ENCODE measurements at places on chromosomes 3 and 15.

GRCh38 chr3:151367448-151367847, 17.1 kb downstream of the P2RY12 start:
- no peak for DNase-seq

DNA sequence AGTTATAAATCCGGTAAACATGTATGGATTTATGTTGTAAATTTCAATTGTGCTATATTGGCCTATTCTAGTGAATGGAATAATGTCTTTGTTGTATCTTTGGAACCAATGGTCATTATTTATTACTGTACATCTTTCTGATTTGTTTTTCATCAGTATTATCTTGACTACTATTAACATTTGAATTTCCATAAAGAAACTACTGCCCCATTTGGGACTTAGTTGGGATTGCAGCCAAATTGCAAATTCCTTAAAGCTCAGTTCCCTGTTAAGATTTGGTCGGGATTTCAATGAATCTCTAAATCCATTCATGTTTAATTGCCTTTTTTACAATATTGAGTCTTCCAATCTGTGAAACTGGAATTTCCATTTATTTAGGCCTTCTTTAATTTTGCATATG, 822.4 kb upstream of the CADM2 start:
- no peak for DNase-seq

DNA sequence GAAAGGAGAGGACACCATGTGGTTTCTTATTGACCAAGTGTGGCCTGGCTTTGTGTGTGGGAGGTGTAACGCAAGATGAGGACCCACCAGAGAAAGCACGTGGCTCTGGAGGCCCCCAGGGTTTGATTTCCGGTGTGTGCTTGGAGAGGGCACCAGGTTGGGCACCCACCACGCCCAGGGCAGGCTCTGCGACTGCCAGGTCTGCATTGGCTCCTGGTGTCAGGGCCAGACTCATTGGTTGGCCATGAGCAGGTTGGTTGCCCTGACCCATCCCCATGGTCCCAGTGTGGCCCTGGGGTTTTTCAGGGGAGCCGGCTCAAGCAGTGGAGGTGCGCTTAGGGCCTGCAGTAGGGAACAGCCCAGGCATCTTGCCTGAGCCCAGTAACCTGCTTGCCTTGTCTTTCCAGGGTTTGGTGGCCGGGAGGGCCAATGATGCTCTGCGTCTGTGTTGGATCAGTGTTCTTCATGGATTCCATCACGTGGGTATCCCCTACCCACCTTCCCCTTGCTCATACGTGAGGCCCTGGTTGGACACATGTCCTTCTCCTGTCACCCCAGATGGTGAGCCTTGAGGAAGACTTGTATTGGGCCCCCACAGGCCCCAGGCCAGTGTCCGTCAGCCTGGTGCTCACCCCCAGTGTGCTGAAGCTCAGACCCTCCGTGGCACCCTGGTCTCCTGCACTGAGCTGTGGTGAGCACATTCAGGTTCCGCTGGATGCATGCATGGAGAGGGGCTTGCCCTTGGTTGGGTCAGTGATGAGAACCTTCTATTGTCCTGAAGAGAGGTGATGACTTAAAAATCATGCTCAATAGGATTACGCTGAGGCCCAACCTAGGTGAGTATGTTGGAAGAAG, 193.9 kb downstream of the UBE3A start:
- no peak for DNase-seq

DNA sequence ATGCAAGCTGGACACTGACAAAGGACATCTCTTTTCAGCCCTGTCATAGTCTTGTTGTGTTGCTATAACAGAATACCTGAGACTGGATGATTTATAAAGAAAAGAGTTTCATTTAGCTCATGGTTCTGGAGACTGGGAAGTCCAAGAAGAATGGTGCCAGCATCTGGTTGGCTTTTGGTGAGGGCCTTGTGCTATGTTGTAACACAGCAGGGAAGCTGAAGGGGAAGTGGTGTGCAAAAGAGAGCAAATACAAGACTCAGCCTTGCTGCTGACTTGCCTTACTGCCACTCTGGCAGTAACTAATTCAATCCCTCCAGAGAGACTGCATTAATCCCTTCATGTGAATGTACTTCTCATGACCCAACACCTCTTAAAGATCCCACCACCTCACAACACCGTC, 356.3 kb upstream of the PROK2 start:
- no peak for DNase-seq

DNA sequence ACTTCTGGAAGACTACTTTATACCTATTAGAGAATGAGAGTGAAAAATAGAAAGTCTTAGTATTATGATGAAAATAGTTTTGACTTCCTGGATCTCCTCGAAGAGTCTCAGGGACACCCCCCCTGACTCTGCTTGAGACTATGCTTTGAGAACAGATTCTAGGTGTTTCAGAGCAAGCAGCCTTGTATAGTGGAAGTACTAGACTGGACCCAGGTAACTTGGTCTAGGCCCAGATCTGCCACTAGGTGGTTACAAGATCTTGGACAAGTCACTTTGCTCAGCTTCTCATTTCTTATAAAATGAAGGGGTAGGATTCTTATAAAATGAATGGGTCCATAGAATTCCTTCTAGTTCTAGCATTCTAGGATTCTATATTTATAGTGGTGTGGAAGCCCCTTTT, 9.1 kb downstream of the ABHD5 start:
- DNase-seq = no peak

DNA sequence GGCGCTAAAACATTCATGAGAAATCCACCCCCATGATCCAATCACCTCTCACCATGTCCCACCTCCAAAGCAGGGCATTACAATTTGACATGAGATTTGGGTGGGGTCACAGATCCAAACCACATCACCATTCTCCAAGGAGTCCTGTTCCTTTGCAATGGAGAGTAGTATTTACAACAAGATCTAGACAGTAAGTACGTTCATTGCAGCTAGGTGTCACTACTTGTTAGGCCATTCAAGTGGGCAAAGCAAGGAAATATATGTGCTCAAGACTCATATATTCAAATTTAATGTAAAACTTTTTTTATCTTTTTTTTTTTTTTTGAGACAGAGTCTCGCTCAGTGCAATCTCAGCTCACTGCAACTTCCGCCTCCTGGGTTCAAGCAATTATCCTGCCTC, 79.3 kb downstream of the AQP9 start:
- DNase-seq = no peak

GRCh38 chr15:41979493-41980266, 7.3 kb upstream of the EHD4 start:
- no peak for DNase-seq

DNA sequence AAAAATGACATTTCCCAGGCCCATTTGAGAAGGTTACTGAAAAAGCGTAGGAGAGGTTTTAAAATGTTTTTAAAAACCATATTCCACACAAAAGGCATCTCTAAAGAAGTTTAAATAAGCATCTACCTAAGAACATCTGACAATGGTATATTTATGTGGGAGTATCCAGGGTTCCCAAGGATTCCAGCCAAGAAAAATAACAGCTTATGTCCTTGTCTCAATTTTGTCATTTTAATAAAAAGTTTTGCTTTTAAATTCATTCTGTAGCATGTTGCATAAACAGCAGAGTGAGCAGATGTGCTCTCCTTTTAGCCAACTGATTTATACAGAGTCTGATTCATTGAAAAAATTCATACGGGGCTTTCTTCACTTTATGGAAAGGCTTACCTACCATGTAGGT, 129.9 kb downstream of the LRRC3B start:
- DNase-seq = no peak

GRCh38 chr3:132006605-132007204, 28.1 kb downstream of the CPNE4 start:
- DNase-seq = no peak

- DNase-seq = no peak
These were observed 109.2 kb downstream of the CPNE4 start for GRCh38 chr3:131925571-131925970.

DNA sequence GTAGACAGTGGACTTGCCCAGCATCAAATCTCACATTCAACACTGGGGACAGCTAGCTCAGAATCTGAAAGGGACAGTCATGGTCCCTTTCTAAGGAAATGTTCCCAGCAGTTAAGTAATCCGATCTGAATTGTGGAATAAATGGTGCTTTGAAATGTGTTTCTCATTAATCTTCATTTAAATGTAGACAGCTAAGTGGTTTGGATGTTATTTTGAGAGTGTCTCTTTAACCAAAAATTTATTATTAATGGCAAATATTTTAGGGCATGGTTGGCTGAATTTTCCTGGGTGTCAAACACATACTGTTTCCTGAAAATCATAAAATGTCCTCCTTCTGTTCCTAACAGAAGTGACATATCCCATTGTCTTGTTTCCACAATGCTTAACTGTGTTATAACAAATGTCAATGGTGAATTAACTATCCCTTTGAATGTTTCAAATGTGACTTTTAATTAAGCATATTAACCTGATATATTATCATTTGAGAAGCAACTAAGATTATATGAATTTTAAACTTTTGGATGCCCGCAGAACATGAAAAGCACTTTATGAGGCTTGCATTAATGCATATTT, 210.8 kb downstream of the CHST2 start:
- DNase-seq = no peak
